Frontal cortex (tissue), 4 donors: ENCODE measurements at places on chromosomes 7 and 10.

- no peak for DNase-seq
These were observed 24.7 kb downstream of the PSPH start for GRCh38 chr7:56026538-56026937.

- DNase-seq: no peak
These were observed 30.4 kb downstream of the PLAU start for GRCh38 chr10:73941300-73941699.

GRCh38 chr7:118352867-118353453, 128.5 kb downstream of the ANKRD7 start:
- peak; percentile 7 for DNase-seq

DNA sequence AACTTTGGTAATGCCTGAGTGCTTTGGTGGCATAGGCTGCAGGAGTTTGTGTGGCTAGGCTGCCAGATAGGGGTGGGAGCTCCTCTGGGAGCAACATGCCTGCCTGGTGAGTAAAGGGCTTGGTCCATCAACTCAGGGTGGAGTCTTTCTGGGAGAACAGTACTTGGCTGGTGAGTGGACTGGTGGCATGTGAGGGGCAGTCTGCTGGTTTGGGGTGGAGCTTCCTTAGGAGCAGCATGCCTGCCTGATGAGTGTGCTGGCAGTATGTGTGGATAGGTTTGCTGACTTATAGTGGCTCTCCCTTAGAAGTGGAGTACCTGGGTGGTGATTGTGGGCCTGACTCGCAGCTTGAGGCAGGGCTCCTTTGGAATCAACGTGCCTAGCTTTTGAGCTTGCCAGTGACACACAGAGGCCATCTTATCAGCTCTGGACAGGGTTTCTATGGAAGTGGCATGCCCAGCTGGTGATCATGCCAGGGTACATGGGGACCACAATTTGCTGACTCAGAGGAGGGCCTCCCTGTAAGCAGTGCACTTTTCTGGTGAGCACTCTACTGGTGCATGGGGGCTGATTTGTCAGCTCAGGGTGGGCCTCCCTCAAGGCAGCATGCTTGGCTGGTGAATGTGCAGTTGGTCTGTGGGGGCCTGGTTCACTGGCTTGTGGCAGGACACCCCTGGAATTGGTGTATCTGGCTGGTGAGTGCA, 35.0 kb upstream of the SRI start:
- no peak for DNase-seq

DNA sequence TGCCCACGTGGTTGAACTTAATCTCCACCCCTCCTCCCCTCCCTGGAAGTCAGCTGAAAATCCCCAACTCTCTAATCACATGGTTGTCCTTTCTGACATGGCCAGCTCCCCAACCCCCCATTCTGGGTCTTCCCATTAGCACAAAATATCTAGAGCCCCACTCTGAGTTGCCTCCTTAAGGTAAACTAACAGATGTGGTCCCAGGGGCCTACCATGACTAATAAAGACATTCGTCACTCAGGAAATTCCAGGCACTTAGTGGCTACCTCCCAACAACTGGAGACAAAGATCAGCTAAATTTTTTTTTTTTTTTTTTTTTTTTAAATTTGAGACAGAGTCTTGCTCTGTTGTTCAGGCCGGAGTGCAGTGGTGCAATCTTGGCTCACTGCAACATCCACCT, 21.1 kb downstream of the CCDC126 start:
- DNase-seq: no peak

DNA sequence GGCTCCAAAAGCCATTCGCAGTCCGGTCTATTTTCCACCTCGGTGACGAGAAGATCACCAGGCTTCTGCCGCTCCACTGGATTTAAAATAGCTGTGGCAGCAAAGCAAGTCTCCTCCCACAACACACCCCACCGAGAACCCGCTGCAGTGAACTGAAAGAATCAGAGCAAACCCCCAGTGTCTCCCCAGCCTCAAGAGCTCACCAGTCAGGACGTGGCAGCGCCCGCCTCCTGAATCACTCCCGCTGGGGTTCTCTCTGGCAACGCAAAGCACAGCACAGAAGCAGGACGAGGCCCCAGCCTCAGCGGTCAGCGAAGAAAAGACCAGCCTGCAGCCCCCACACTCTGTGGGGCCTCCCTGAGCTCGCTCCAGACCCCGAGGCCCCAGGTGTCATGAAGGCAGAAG, 126.1 kb upstream of the PPP2R2D start:
- DNase-seq: no peak

DNA sequence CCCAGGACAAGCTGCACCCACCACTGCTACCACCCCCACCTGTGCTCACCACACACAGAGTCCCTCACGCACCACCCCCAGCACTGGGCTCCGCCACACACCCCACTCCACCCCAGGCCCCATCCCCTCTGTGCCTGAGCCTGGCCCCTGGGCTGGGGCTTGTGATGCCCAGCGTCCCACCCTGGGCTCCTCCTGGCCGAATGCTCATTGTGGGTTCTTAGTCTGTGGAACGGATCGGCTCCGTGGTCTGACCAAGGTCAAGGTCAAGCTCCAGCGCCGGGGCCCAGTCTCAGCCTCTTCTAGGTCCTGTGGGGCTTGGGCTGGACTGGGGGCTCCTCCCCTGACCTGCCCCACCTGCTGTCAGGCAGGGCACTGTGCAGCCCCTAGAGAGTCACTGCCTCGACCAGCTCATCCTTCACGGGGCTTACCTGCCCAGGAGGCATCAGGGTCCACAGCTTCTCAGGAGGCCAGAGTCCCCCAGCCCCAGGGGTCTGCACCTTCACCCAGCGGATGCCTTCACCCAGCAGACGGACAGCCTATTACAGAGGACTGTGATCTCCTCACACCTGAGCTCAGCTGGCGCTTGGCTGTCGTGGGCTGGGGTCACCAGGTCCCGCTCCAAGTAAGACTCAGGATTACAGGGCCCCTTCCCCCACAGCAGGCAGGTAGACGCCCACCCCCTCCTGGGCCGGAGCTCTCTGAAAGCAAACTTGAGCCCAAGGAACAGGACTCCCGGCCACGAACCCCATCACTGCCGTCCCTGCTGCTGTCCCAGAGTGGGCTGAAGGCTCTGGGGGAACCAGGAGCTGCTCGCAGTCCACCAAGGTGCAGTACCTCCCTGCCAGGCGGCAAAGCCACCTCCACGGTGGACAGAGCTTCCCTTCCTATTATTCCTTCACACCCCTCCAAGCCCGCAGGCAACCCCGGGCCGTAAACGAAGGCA, 15.3 kb upstream of the UTF1 start:
- no peak for DNase-seq

DNA sequence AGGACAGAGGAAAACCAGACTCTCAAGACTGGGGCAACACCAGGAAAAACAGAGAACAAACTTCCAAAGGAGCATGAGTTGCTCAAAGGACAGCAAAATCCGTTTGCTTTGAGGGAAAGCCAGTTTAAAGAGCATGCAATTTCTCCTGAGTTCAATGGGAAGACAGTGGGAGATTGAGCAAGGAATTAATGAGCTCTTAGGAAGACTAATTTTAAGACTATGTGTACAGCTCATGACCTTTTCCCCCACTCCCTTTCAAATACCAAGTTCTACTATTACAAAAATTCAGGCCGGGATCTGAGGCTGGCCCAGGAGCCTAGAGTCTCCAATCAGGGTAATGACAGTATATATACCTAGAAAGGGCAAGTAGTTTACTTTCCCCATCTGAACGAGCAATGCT, 79.2 kb downstream of the EPDR1 start:
- DNase-seq: no peak

GRCh38 chr7:98418636-98419315, 17.9 kb upstream of the BAIAP2L1 start:
- no peak for DNase-seq

GRCh38 chr7:134943785-134944400, 42.4 kb upstream of the AGBL3 start:
- peak; percentile 53 for DNase-seq

GRCh38 chr7:98162758-98163157, 48.5 kb upstream of the BHLHA15 start:
- DNase-seq: no peak

DNA sequence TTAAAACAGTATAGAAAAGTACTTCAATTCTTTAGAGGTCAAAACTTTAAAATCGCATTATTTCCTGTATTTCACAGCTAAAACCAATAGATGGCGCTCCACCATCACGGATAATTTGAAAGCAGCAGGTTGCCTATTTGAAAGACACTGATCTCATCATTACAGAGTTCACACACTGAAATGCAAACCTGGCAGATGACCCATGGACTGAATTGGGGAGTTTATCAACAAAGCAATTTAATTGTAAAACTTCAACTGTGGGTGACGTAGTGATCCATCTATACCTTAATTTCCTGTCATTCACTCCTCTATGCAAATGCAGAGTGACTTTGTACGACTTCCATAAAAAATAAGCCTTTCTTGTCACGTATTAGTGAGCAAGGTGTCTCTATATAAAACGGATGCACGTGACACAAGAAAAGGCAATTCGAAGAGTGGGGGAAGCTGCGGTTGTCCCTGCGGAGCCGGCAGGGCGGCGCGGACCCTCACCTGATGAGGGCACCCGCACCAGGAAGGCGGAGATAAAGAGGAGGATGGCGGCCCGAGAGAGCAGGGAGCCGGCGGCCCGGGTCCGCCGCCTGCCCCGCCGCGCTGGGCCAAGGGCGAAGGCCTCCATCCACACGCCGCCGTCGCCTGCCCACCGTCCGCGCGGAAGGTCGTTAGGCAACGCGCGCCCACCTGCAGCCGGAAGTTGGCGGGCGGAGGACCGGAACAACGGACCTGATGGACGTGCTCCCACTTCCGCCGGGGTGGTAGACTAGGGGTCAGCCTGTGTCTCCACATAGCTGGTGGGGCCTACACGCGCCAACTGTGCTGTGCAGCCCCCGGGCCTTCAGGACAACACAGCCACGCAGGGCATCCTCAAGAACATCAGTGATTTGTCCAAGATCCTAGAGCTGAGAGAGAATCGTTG, at the start of gene ZPBP:
ZPBP (minus strand) TSS at position 668 of the 913 bp plus-strand sequence; CDS start at position 616, 52 bp downstream.
- DNase-seq: peak; percentile 43

DNA sequence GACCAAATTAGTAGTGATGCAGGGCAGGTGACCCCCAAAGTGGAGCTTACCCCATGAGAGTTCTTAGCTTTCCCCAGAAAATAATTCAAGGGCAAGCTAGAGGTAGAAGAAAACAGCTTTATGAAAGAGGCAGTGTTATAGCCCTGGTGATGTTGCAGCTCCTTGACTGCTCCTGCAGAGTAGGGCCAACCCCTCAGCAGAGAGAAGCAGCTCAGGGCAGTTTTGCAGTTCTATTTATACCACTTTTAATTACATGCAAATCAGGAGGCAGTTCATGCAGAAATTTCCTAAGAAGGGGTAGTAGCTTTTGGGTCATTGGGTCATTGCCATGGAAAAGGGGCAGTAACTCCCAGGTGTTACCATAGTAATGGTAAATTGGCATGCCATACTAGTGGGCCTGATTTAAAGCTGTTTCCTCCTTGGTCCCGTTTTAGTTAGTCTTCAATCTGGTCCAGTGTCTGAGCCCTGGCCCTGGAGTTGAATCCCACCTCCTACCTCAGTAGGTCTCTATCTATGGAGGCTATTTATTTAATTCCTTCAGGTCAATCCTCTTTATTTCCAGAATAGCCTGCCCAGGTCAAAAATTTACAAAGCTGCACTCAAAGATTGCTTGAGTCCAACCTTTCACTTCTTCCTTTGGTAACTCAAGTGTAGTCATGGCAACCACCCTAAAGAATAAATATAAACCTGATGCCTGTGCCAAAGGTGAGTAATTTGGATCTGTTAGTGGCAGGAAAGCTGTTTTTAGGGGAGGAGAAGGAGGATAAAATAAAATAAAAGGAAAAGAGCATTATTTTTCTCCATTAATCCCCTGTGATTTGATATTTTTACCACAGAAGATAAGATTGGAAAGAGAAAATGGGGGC, 29.5 kb downstream of the PLXDC2 start:
- no peak for DNase-seq

GRCh38 chr10:110074298-110074697, 66.5 kb downstream of the ADD3 start:
- no peak for DNase-seq

DNA sequence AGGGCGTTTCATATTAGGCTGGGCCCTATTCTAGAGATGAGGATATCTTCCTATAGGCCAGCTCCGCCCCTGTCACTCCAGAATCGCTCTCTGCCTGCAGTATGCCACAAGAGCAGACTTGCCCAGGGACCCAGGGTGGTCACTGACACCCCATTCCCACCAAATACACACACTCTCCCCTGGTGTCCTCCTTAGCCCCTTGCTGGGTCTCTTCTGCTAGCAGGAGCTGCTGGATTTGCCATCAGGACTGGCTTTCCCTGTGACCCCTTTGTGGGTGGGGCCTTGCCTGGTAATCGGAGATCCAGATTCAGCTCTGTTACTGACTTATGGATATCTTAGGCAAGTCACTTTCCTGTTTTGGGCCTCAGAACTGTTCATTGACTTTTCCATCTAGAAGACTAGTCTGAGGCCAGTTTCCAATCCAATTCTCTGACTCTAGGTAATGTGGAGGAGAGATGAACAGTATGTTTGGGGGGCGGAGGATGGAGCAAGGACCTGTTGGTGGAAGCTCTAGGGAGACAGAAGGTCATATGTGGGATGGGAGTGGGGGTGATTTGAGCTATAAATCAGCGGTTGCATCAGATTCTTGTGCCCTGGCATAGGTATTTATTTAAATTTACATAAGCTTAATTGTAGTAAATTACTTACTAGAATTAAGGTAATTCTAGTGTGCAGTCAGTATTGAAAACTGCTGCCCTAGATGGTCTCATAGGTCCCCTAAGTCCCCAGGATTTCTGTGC, 1.6 kb downstream of the TSPAN15 start:
- DNase-seq: no peak

DNA sequence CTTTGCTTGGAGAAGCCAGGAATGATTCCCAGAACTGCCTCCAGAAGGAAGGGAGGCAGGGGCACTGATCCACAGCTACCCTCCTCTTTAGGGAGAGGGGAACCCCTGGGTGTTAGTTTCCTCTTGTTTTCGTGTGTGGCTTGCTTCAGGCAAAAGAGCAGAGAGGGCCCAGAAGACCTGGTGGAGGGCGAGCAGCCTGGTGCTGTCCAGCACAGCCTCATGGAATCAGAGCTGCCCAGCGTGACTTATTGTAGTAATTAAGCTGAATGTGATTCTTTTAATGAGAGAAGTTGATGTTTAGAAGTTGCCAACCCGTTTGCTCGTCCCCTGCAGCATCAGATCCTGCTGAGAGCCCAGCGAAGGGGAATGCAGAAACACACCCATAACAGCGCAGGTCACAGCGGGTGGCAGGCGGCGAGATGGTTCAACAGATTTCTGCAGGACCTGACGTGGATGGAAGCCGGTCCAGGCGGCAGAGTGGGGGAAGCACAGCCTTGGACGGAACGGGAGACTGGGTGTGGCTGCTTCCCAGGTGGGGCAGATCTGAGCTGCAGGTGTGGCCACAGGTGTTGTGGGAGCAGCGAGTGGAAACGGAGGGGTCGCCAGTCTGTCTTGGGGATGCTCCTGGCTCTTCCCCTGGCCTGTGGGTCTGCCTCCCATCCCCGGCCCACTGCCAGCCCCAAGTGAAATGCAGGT, 53.7 kb upstream of the SHH start:
- DNase-seq: no peak
